MCF 10A (cell line): ENCODE measurements at places on chromosomes 6 and 20.

- peak; percentile 37 for DNase-seq
Measured at GRCh38 chr6:47414423-47415167, 63.0 kb upstream of the CD2AP start.

DNA sequence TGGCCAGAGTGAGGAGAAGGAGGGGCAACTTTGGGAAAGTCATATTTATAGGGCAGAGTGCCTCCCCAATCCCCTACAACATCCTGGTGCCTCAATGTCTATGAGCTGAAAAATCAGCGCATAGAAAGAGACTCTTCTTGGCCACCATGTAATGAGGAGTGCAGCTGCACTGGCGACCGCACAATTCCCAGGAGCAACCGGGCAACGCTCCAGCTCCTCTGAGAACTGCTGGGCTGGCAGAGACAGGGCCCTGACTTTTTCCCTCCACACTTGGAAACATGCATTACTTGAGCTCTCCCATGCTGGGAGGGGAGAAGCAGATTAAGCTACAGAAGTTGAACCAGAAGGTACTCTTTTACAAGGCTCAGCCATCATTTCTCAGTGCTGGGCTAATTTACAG is 31.4 kb upstream of the MARCKS start:
- DNase-seq = no peak

DNA sequence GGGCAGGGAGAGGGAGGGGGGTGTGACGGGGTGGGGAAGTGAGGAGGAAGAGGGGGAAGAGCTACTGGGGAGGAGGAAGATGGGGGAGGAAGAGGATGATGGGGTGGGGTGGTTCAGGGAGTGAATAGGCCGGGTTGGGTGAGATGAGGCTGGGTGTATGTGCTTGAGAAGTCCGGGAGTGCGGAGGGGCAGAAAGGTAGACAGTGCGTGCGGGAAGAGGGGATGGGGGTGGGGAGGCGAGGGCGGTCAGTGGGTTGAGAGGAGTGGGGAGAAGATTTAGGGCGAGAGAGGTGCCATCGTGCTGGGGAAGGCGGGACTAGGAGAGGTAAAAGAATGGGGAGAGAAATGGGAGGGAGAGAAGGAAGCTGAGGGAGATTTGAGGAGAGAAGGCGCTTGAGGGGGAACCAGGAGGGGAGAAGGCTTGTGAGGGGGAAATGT is 30.9 kb upstream of the NOTCH4 start:
- no peak for DNase-seq

DNA sequence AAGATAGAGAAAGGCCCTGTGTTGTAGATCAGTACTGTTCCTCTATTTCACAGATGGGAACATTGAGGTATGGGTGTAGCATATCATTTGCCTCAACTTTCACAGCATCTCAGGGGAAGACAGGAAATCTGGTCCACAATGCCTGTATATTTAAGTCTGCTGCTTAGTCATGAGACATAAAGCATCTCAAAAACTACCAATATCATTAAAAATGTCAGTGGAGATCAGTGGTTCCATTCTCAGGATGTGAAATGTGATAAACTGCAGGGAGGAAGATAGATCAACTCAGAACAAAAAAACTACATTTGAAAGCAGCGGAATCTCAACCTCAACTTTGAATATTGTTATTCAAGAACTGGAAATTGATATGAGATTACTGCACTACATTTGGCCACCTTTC is 192.9 kb upstream of the PREP start:
- no peak for DNase-seq

DNA sequence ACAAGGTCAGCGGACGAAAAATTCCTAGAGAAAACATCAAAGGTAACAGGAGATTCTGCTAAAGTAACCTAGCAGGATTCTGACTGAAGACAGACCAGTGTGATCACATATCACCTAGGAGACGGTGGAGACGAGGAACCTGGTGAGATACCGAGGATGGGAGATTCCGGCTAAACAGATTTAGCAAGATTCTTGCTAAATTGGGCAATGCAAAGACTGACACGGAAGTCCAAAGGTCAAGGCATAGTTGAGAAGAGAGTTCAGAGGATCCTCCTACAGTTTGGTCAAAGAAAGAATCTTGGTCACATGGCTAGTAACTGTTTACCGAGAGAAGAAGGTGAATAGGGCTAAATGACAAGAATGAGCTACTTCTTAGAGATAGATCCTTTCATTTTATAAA is 61.1 kb downstream of the TMEM170B start:
- no peak for DNase-seq

- no peak for DNase-seq
Measured at GRCh38 chr20:21357844-21358243, 39.5 kb downstream of the NKX2-4 start.

GRCh38 chr6:89371849-89372505 is 19.5 kb upstream of the UBE2J1 start:
- peak; percentile 61 for DNase-seq

DNA sequence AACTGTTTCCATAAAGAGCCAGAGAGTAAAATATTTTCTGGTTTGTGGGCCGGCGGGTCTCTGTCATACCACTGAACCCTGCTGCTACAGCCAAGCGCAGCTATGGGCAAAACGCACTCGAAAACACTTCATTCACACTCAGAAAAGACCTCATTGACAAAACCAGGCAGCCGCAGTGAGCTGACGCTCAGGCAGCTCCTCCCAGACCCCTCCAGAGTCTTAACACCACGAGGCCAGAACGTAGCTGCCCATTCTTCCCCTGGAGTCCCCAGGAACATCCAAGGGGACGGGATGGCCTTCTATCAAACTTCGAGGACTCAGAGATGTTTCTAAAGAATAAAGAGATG is 35.6 kb upstream of the ZBP1 start:
- no peak for DNase-seq

DNA sequence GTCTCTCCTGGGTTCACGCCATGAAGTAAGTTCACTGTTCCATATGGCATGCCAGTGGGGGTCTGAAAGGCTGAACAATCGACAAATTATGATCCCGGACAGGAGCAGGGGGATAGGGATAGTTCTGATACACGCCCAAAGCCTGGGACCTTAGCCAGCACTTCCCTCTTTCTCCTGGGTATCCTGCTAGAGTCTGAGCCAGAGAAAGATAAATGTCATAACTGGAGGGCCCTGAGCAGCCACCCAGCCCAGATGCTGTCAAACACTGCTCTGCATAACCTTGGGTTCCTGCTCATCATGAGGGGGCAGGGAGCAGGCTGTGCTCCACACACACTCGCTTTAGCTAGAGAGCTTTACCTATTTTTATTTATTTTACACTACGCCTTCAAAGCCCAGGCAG is 12.3 kb downstream of the EDEM2 start:
- DNase-seq = no peak

GRCh38 chr20:40323361-40323794 is 365.7 kb downstream of the MAFB start:
- DNase-seq = peak; percentile 76

DNA sequence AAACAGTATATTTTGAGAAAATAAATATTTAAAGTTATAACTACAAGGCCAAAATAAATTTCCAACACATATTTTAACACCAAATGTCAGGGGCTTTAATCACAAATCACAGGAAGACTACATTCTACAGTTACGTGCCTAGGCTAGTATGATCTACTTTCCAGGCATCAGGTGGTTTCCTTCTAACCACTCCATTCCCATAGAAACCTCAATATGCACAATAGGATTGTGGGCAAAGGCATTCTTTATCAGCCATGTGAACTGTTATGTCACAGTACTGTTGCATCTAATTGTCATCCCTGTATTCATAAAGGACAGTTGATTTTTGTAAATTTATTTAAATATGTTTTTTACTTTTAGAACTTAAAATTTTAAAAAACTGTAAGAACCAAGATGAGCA is 32.4 kb downstream of the ATG5 start:
- no peak for DNase-seq

DNA sequence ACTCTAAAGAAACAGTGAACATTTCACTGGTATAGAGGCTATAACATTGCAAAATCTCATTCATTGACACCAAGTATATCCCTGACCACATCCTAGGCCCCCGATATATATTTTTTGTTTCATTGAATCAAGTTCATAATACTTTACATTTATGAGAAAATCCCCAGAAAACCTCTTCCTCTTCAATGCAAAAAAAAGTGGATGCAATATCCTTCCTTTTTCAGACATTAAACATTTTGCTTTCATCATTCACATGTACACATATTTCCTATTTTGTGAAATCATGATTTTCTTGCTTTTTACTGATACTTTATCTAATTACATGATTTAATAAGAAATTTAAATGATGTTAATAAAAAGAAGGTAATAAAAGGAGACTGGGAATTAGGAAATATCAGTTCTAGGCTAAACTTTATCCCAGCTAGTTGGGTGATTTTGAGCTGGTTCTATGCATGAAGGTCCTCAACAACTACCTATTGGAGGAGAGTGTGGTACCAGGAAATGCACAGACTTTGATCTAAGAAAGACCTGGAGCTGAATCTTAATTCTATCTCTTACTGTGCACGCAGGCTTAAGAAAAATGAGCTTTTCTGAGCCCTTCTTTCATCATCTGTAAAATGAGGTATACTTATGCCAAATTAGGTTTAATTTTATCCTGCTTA is 4.9 kb downstream of the SYNE1 start:
- no peak for DNase-seq

DNA sequence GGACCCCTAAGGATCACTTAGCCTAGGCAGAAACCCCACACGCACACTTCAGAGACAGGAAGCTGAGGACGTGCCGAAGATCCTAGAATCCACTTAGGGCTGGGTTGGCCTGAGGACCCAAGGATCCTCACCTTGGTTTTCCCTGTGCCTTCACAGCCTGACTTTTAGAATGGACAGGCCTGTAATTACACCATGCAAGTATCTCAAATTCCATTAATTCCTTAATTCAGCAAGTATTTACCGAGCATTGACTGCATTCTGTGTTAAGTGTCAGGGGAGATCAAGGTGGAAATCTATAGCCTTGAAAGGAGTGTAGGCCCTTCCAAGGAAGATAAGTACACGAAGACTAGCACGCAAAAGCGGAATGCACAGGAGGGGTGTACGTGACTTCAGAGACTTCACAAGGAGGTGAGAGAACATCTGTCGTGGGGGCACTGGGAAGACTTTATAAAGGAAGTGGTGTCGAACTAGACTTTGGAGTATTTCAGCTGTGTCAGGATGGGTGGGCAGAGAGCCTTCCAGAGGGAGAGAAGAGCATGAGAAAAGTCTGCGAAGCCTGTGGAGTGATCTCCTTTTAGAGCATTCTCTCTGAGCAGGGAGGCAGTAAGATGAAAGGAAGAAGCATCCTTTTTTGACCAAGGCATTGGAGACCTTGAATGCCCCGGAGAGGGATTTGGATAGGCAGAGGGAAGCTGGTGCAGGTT is 4.0 kb downstream of the DSP start:
- DNase-seq = peak; percentile 42

- no peak for DNase-seq
Measured at GRCh38 chr6:137702791-137703424, 164.2 kb upstream of the TNFAIP3 start.
